ENCODE measurements at places on chromosomes 1 and 21.

DNA sequence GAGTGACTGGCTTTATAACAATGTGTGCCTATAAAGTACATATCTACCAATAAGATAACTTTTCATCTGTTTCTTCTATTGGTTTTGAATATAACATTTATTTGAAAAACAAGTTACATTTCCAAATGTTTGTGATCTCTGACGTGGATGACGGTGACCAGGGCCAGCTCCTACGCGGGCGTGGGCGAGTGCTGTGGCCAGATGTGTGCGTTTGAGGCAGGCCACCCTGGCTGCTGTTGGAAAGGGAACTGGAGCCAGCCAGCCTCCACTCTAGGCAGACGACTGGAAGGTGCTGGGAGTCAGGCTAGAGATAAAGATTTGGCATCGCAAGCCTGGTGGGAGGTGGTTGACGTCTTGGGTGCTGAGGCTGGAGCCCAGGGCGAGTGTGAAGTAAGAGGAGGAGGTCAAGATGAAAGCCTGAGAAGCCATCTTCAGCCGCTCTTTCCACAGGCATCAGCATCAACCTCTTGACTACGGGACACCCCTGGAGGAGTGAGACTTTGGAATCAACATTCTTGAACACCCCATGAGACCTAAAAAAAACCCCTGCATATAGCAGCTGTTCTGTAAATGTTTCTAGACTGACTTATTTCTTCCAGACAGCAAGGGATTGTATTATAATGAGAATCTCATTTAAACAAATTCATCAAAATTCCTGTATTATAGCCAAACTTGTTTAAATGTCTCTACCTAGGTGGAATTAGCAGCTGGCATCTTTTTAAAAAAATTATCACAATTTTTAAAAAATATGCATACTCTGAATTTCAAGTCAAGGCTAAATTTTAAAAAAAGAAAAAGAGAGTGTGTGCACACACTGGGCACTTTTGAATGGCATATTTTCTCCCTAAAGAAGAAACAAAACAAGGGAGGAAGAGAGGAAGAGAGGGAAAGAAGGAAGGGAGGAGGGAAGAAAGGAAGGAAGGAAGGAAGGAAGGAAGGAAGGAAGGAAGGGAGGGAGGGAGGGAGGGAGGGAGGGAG lies 112.5 kb upstream of the SLC44A3 start:
- no peak for DNase-seq

GRCh38 chr21:39400173-39400572 lies 45.4 kb downstream of the LCA5L start:
- DNase-seq, result no peak

DNA sequence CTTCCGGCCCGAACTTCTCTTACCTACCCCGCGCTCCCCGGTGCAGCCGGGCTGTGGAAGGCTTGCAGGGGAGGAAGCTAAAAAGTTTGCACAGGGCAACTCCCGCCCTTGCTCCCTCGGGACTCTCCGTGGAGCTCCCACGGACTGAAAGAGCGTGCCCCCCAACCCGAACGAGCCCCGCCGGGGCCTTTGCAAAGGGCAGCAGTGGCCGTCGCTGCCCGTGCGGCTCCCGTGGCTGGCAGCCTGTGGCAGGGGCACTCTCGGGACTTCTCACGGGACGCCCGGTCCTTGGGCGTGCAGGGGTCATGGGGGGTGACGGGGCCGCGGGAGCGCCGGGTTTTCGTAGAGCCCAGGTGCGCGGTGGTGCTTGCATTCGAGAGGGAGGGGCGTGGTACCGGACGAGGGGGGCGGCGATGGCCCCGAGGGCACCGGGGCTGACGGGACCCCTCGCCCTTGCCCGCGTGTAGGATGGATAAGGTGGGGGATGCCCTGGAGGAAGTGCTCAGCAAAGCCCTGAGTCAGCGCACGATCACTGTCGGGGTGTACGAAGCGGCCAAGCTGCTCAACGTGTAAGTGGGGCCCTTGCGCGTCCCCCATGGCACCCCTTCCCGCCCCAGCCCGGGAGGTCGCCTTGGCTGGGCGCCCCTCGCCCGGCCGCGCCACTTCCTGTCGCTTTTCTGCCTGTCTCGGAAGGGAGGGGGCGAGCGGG lies 711 bp downstream of the GADD45A start:
- DNase-seq, result no peak

- no peak for DNase-seq
These were observed 61.7 kb upstream of the MRPS6 start for GRCh38 chr21:34011660-34012059.

- no peak for DNase-seq
These were observed 25.6 kb downstream of the ZYG11B start for GRCh38 chr1:52751589-52752483.

- DNase-seq, result peak; percentile 66
These were observed 21.7 kb downstream of the TMEM53 start for GRCh38 chr1:44652445-44653106.
